Nephron progenitor cell (in vitro differentiated cells): ENCODE measurements at places on chromosomes 2 and 18.

DNA sequence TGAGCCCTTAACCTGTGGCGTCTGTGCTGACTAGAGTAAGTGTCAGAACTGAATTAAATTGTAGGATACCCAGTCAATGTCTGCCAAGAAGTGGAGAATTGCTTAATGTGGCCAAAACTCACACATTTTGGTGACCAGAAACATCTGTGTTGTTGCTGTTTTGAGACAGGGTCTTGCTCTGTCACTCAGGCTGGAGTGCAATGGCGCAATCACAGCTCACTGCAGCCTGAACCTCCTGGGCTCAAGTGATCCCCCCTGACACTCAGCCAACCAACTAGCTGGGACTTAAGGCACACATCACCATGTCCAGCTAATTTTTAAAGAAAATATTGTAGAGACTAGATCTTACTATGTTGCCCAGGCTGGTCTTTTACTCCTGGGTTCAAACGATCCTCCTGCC is 34.4 kb upstream of the RTN4 start:
- DNase-seq = no peak

DNA sequence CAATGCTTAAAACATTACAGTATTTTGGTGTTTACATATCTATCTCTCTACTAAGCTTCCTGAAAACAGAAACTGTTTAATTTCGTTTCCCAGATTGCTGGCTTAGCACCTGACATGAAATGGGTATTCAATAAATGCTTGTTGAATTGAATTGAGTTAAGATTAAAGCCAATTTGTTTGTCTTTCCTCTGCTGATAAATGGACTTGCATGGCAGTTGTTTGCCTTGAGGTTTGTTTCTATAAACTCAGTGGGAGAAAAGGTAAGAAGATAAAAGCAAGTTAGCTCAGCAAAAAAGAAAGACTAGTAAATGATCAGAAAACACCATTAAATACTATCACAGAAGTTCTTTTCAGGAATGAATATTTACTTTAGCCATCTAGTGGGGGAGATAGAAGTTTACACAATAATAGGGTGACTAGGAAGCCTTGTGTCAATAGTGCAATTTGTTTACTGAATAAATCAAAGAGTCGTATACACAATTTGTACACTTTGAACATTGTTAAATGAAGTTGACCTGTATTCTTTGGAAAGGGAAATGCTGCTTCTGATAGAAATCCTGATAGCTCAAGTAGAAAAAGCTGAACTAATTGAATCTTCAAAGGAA is 754.5 kb upstream of the FAM98A start:
- DNase-seq = no peak

- DNase-seq = no peak
Observed at GRCh38 chr18:37669991-37670534, 104.5 kb upstream of the CELF4 start.

GRCh38 chr18:54813977-54814565 is 14.2 kb upstream of the RAB27B start:
- DNase-seq = no peak

DNA sequence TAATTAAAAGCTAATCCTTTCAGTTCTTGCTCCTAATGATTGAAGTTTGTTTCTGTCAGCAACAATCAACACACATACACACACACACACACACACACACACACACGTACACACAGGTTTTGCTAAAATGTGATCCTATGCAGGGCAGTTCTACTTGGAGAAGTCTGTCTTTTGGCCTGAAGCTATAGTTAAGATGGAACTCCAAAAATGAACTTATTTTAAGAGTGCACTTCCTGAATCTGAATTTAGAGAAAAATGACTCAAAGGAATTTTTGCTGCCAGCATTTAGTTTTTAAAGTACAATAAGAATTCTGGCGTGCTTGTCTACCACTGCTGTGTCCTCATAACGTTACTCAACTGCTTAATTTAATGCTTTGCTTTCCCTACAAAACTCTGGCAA is 6.6 kb downstream of the GALNT5 start:
- no peak for DNase-seq
